ENCODE measurements at places on chromosomes 3 and 15.

DNA sequence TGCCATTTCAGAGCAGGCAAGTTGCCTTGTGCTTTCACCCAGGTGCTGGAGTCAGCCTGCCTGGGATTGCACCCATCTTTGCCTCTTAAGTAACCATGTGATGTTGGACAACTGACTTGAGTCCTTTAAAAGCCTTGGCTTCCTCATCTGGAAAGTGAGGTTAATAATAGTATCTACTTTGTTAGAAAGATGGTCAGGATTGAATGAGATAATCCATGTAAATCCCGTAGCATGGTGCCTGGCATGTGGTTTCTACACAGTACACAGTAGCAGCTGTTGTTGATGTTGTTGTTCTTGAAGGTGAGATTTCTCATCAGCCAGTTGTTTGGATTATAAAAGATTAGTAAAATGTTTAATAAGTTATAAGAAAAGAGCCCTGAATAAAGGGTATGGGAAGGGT is 48.8 kb downstream of the PSMD6 start:
- DNase-seq: no peak

- DNase-seq: no peak
Measured at GRCh38 chr3:121916189-121916588, 22.0 kb downstream of the SLC15A2 start.

DNA sequence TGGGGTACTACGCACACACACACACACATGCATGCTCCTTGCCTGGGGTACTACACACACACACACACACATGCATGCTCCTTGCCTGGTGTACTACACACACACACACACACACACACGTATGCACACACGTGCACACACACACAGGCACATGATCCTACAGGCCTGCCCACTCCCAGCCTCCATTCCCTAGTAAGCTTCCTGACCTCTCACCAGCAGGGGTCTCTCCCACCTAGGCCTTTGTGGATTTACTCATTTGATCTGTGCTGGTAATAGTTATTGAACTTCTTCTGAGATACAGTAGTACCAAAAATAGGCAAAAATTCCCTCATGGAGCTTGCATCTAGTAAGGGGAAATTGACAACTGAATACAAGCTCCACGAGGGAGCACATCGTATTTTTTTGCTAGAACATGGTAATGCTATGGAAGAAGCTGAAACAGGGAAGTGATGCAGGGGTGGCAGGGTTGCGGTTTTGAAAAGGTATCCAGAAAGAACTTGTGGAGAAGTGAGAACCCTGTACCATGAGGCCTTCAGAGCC is 19.1 kb downstream of the TTC21A start:
- no peak for DNase-seq

DNA sequence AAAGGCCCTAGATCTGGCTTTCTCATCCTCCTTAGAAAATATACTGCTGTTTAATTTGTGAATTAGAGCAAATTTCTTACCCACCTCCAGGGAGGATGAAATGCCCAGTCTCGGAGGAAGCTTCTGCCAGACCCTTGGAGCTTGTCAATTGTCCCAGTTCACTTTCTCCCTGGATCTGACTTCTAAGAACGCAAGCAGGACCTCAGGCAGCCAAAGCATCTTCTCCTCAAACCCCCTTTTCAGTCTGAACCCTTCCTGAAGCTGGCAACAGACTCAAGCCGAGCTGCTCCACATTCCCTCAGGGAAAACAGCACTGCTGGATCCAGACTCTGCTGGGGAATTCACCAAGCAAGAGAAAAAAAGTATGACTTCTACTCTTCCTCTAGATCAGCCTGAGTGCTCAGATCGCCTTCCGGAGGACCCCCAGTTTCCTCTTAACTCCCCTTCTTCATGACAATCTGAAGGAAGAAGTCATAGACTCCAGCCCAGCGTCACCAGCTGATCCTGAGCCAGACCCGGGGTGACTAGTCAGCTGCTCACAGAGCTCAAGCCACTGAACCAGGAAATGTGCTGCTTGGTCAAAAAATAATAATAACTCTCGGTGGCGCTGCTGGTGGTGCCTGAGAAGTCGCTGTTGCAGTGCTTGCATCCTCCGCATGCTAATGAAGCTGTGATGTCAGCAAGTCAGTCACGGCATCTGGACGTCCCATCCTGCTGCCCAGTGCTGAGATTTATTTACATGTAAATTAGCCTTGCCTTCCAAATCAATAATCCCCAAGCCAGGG is at the start of gene PRICKLE2:
TSS of gene PRICKLE2 (minus strand) at position 641 of the 785 bp plus-strand sequence. CDS start 26,539 bp downstream, outside the sequence.
- DNase-seq: no peak

DNA sequence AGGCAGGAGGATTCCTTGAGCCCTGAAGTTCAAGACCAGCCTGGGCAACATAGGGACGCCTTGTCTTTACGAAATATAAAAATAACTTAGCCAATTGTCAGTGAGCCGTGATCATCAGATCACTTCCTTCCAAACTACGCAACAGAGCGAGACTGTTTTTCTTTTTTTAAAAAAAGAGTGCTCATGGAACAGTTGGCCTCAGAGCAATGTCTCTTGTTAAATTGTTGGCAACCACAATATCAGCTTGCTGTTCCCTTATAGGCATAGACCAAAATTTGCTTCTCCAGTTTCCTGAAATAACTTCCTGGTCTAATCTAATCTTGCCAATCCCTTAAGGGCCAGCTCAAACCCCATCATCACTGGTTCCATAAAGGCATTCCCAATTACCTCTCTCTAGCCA is 93.3 kb upstream of the SLC4A7 start:
- no peak for DNase-seq

DNA sequence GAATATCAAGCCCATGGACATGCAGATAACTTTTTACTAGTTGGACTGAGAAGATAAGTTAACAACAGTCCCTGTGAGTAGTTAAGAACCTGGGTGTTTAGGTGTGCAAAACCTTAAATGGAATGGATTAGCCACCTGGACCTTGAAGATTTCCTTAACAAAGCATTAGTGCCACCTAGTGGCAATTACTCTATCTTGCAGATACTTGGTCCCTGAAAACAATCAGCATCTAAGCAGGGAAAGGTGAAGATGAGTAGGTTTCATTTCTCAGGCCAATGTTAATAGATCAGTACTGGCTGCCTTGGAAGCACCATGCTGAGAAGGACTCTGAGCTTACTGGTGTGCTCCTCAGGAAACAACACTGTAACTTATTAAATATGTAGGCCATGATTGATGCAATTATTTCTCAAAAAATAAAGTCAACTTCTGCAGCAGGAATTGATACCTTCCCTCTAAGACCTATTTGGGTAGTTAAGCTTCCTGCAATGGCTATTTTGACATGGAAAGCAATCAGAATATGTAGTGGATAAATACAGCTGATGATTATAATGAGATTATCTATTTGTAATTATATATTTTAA is 329.4 kb downstream of the TBC1D5 start:
- DNase-seq: no peak

DNA sequence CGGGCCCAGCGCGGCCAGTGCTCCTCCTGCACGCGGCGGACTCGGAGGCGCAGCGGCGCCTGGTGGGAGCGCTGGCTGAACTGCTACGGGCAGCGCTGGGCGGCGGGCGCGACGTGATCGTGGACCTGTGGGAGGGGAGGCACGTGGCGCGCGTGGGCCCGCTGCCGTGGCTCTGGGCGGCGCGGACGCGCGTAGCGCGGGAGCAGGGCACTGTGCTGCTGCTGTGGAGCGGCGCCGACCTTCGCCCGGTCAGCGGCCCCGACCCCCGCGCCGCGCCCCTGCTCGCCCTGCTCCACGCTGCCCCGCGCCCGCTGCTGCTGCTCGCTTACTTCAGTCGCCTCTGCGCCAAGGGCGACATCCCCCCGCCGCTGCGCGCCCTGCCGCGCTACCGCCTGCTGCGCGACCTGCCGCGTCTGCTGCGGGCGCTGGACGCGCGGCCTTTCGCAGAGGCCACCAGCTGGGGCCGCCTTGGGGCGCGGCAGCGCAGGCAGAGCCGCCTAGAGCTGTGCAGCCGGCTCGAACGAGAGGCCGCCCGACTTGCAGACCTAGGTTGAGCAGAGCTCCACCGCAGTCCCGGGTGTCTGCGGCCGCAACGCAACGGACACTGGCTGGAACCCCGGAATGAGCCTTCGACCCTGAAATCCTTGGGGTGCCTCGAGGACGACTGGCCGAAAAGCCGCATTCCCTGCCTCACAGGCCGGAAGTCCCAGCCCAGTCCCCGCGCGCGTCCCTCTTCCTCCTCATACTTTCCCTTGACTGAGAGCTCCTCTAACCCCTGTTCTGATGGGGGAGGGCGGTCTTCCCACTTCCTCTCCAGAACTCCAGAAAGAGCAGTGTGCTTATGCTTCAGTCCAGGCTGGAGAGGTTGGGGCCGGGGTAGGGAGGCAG is 1.4 kb upstream of the IL17RC start:
- no peak for DNase-seq

DNA sequence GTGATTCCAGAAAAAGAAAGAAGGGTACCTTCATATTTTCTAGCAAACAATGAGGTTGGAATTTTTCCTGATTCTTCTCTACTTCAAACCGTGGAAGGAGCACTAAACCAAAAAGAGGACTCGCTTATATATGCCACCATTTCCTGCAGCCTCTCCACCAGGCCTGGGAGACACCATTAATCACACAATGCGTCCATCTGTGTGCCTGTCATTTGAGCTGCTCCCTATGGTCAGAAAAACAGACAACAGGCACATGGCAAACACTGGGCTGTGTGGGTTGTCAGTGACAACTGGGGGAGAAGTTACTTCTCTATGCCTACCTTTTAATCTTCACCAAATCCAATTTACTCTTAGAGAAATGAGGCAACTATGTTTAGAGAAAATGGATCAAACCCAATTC is 71.9 kb downstream of the NR2F2 start:
- DNase-seq: no peak

- no peak for DNase-seq
Measured at GRCh38 chr15:65642594-65642993, 20.9 kb downstream of the SLC24A1 start.

- no peak for DNase-seq
Measured at GRCh38 chr3:54622678-54623077, 305.2 kb downstream of the LRTM1 start.

- no peak for DNase-seq
Measured at GRCh38 chr3:27639271-27639670, 82.9 kb downstream of the EOMES start.

DNA sequence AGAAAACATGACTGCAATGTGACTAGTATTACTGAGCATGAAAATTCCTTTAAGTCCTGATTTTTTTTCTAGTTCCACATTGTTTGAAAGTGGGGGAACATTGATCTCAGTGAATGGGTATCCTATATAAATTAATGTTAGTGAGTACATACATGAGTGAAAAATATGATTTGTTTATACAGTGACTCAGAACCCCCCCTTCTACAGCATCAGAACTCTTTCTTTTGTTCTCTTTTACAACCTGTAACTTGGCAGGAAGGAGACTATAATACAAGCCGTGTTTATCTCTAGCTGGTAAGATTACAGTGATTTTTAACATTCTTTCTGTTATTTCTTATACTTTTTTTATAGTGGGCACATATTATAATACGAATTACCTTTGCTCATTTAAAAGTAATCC is 384.7 kb downstream of the PDCD6IP start:
- no peak for DNase-seq

DNA sequence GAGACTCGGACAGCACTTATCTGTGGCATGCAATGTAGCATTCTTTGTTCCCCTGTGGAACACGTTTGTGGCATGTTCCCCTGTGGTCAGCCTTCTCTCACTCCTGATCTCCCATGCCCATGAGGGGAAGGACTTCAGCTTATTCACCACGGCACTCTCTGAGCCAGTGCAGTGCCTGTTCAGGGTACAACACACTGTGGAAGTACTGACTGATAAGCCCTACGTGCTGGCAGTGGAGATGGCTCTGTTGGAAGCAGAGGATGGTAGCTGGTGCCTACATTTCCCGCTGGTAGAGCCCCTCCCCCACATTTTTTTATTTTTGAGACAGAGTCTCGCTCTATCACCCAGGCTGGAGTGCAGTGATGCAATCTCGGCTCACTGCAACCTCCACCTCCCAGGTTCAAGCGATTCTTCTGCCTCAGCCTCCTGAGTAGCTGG is 43.5 kb upstream of the ETV5 start:
- no peak for DNase-seq

DNA sequence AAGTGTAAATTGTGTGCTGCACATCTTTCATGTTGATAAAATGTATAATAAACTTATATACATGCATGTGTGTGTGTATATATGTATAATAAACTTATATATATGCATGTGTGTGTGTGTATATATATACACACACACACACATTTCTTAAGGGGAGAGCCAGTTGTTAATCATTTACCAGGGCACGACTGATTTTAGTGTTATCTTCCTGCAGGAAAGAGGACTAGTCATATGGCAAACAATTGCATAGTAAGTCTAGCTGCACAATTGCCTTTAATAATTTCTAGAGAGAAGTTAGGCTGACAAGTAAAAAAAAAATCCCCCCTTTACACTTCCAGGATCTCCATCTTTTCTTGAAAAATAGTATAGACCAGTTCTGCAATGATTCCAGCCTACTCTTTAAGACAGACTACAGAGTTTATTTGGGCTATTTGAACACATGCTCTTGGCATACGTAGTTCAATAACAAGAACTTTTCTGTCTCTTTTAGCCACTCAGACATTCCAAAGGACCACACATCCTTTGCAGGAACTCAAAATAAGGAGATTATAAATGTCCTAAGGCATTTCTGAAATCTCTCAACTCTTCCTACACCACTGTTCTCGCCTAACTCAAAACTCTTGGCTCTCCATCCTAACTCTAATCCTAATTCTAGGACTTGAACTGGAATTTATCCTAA is 163.6 kb upstream of the SETMAR start:
- DNase-seq: no peak

DNA sequence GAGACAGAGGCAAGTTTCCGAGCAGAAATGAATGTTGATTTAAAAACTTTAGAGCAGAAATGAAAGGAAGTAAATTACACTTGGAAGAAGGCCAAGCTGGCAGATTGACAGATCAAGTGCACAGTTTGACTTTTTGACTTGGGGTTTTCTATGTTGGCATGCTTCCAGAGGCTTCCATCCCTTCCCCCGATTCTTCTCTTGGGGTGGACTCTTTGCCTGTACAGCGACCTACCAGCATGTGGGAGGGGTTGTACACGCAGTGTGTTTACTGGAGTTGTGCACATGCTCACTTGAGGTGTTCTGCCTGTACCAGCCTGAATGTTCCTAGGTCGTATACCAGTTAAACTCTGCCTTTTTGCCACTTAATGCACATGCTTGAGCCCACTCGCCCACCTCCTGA is 701.5 kb upstream of the GBE1 start:
- DNase-seq: no peak

DNA sequence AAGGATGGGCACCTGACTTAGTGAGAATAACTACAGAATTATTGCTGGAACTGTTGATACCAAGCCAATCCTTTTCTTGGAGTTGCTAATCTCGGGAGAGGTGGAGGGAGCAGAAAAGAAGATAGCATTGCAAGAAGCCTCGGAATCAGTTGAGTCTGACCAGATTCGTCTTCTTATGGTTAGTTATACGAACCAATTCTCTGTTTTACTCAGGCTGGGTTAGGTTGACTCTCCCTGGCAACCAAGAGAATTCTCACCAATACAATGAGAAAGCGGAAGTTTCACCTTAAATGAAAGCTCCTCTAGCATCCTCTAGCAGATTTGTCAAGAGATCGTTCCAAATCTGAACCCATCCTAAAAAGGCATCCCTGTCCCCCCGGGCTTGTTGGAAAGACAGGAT is 43.5 kb upstream of the UBE2E1 start:
- no peak for DNase-seq

Data from stimulated activated CD4-positive, alpha-beta T cell treated with anti-CD3 and anti-CD28 coated beads, TNF-alpha, amount 100 ng/mL, for 1 hour (primary cell).